ENCODE measurements at places on chromosomes 13 and 19.

DNA sequence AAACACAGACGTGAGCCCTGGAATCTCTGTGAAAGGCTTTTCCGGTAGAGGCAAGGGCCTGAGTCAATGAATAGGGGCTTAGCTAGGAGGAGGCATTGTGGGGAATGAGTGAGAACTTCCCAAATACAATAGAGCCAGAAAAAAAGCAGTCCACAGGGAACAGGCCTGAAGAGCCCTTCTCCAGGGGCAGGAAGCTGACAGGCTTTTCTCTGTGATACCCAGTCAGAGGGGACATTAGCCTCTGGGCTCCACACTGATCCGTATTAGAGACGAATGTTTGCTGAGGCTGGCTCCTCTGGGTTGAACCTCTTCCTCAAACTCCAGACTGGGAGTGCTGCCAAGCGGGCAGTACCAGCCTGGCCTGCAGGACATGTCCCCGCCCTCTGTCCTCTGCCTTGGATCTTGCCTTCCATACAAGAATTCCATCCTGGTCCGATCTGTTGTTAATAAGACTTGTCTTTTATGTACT lies 2.3 kb downstream of the DHRS12 start:
- no peak for DNase-seq

DNA sequence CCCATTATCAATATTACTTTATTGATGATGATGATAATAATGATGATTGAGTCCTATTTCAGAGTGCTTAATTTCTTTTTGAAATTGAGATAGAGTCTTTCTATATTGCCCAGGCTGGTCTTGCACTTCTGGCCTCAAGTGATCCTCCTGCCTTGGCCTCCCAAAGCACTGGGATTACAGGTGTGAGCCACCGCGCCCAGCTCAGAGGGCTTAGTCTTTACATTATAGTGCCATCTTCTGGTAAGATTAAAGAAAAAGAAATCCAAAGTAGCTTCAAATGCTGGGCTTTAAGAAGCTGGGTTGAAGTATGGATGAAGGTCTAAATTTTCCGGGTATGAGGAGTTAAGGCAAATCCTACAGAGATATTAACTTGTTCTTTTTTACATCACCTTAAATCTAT lies 3.4 kb upstream of the ZNF333 start:
- no peak for DNase-seq

GRCh38 chr19:13095934-13096927 lies 6.4 kb downstream of the LYL1 start:
- no peak for DNase-seq

DNA sequence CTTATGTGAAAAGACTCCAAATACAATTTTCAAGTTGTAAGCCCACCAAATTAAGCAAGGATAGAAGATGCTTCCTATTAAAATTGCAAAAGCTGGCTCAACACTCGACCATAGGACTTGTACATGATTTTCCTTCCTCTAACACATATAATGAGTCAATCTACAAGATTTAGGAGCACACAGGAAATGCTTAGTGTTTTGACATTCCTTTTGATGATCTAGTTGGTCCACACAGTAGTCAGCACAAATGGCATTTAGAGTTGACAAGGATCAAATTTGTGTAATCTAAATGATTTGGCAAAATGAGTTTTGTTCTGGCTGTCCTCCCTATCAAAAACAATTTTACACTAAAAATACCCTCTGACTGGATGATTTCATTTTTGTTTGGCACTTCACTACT lies 340.2 kb downstream of the DIAPH3 start:
- no peak for DNase-seq

GRCh38 chr19:46299695-46300094 lies 2.9 kb downstream of the HIF3A start:
- no peak for DNase-seq

GRCh38 chr19:42471554-42472249 lies 29.0 kb upstream of the CXCL17 start:
- DNase-seq: no peak

GRCh38 chr13:80666782-80667552 lies 326.0 kb upstream of the SPRY2 start:
- DNase-seq: no peak

GRCh38 chr13:47474839-47475238 lies 526.2 kb downstream of the SUCLA2 start:
- DNase-seq: no peak

GRCh38 chr13:37136187-37136586 lies 30.7 kb upstream of the CSNK1A1L start:
- no peak for DNase-seq

- DNase-seq: no peak
These were observed 10.6 kb upstream of the RAB20 start for GRCh38 chr13:110571896-110572777.

GRCh38 chr19:6750062-6750461 lies 10.6 kb downstream of the TRIP10 start:
- no peak for DNase-seq

DNA sequence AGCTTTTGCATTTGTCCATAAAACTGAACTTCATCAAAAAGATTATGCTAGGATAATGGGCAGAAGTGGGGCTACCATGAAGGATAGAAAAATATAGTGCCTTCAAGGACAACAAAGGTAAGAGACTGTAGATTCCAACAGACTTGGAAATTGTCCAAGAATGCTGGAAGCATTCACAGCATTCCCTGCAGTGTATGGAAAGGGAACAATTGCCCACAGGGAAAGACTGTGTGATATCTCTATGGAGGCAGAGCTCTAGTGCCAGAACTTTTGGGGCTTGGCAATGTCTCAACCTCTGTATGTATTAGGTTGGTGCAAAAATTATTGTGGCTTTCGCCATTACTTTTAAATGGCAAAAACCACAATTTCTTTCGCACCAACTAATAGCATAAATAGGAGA lies 1598.8 kb upstream of the MIR17HG start:
- no peak for DNase-seq

GRCh38 chr19:19594381-19594780 lies 24.1 kb downstream of the PBX4 start:
- no peak for DNase-seq

GRCh38 chr19:16117594-16118033 lies 5.9 kb downstream of the RAB8A start:
- DNase-seq: no peak

GRCh38 chr19:1854542-1855039 lies 6.3 kb upstream of the REXO1 start:
- no peak for DNase-seq

- no peak for DNase-seq
These were observed 25.0 kb downstream of the RFC3 start for GRCh38 chr13:33842986-33843385.

GRCh38 chr13:110001670-110002275 lies 215.4 kb upstream of the IRS2 start:
- no peak for DNase-seq

DNA sequence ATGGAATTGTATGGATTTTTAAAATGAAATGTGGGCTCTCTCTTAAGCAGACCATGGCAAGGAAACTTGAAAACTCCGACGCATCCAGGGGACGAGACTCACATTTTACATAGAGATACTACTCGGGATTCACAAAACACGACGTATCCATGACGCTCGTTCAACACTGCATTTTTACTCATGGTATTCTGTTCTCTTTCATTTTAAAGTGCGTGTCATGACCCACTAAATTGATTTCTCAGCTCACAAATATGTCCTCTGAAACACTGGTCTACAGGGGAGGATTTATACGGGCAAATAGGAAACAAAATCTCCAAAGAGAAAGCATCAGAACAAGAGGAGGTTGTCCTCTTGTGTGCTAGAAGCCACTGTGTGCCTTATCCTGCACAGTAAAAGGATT lies 523.5 kb downstream of the MYO16 start:
- no peak for DNase-seq

DNA sequence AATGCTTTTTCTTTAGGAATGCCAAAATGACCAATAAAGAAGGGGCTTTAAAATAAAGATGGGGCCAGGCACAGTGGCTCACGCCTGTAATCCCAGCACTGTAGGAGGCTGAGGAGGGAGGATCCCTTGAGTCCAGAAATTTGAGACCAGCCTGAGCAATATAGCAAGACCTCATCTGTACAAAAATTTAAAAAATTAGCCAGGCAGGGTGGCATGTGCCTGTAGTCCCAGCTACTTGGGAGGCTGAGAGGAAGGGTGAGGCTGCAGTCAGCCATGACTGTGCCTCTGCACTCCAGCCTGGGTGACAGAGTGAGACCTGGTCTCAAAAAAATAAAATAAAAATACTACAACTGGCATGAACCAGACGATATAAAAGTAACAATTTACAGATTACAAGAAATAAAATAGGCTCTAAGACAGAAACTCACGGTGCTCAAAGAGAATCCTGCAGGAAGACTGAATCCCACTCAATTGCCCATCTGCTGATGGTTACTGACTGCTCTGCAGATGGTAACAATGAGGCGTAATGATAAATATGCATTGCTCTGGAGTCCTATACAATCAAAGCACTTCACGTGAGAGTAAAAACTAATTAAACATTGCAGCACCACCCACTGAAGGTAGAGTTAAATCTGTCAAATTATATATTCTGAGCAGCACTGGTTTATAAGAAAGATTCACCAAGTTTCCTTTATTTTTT lies 93.2 kb downstream of the LHFPL6 start:
- DNase-seq: no peak

DNA sequence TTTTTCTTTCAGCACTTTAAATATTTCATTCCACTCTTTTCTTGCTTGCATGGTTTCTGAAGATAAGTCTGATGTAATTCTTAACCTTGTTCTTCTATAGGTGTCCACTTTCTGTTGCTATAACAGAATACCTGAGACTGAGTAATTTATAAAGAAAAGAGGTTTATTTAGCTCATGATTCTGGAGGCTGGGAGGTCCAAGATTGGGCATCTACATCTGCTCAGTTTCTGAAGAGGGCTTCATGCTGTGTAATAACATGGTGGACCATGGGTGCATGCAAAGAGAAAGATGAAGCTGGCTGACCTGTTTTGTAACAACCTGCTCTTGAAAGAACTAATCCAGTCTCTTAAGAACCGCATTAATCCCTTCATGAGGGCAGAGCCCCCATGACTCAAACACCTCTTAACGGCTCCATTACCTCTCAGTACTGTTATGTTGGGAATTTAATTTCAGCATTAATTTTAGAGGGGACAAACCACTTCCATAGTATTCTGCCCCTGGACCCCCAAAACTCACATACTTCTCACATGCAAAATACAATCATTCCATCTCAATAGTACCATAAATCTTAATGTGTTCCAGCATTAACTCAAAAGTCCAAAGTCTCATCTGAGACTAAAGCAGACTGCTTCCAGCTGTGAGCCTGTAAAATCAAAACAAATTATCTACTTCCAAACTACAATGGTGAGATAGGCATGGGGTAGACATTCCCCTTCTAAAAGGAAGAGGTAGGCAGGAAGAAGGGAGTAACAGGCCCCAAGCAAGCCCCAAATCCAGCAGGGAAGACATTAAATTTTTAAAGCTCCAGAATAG lies 9.6 kb upstream of the FGF9 start:
- no peak for DNase-seq

DNA sequence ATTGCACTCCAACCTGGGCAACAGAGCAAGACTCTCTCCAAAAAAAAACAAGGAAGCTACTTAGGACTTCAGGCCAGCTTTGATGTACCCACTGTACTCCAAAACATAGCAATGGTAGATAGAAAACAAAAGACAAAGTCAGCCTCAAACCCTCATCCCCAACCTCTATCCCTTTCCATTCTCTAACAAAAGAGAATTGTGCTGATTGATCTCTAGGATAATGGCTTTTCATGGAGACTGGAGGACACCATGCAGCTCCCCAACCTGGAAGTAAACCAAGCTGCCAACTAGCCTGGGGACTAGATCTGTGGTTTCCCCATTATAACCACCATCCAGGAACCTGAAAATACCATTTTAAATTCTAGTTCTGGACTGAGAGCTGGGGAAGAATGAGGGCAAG lies 4.3 kb upstream of the ZDHHC20 start:
- DNase-seq: no peak

DNA sequence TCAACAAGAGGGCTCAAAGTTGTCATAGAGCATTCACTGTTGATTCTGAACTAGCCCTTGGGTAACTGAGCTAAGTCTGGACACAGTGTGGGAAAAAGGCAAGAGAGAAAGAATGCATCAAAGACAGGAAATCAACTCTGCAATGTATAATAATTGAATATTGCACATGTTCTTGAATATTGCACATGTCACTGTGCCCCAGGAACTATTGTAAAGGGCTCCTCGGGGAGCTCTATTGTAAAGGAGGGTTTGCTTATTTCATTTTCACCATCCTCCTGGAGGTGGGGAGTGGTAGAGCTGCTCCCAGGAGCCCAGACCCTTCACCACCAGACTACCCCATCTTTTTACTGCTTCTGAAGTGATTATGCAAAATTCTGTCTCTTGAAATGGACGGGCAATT lies 44.4 kb upstream of the ITM2B start:
- DNase-seq: no peak

GRCh38 chr19:30799865-30800755 lies 427.9 kb downstream of the ZNF536 start:
- DNase-seq: peak; percentile 49

DNA sequence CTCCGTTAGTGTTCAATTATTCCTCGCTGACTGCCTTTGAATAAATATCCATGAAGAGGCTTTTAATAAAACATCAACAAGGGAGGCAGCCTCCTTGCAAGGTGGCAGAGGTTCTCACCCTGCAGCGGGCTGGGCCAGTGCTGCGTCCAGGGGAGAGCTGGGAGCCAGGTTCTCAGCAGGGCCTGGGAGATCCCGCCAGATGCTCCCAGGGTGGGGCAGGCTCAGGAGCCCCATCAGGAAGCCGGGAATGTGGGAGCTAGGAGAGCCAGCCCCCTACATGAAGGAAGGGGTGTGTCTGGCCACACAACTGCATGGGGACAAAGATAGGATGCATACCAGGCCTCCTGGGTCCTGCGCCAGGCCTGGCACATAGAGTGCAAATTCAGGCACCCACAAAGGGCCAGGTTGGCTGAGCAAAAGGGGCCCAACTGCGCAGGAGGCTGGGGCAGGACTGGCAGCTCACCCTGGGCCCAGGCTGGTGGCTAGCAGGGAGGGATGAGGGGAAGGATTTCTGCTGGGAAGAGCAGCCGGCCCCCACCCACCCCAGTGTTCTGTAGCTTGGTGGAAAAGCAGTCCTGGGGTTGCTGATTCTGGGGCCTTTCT lies 22.8 kb downstream of the VSTM2B start:
- DNase-seq: no peak

DNA sequence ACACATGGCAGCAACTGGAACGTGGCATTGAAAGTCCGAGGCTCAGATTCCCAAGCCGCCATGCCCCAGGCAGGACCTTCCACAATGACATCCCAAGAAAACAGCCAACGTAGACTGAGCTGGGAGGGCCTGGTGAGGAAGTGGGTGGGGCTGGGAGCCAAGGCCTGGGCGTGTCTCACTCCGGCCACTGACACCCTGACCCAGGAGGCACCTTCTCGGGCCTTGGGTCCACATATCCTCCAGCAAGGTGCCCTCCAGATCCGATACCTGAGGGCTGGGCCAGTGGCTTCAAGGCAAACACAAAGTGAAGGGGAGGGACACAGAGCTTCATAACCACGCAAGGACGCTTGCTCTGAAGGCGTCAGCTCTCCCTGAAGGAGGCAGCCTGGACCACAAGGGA lies 43.0 kb downstream of the RAB20 start:
- no peak for DNase-seq

GRCh38 chr19:944171-944567 lies 18.3 kb downstream of the ARID3A start:
- no peak for DNase-seq

GRCh38 chr13:23701636-23702035 lies 131.4 kb downstream of the TNFRSF19 start:
- DNase-seq: no peak

- DNase-seq: no peak
These were observed 225.3 kb upstream of the SERP2 start for GRCh38 chr13:44148159-44148914.

GRCh38 chr13:101258071-101258470 lies 158.2 kb downstream of the NALCN start:
- DNase-seq: no peak
